Tibial nerve (tissue), 4 donors: ENCODE measurements at places on chromosomes 12 and 14.

GRCh38 chr12:4115570-4115969 lies 158.0 kb upstream of the CCND2 start:
- no peak for DNase-seq

DNA sequence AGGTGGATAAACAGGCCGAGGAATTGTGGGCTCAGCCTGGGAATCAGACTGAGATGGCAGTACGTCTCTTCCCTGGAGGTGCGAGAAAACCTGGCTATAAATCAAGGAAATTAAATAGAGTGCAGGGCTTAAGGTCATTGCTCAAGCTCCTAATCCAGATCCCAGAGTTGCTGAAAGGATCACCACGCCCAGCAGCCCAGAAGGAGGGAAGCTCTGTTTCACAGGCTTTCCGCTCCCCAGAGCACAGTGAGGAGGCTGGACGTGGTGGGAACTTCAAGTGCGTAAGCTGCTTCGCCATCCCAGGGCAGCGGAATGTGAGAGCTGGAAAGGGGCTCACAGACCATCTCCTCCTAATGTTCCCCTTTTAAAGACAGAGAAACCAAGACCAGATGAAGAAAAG lies 651.6 kb upstream of the TBX3 start:
- no peak for DNase-seq

GRCh38 chr14:31205681-31206535 lies 1.7 kb downstream of the HECTD1 start:
- DNase-seq = no peak

GRCh38 chr12:122888232-122888752 lies 7.6 kb downstream of the VPS37B start:
- no peak for DNase-seq

DNA sequence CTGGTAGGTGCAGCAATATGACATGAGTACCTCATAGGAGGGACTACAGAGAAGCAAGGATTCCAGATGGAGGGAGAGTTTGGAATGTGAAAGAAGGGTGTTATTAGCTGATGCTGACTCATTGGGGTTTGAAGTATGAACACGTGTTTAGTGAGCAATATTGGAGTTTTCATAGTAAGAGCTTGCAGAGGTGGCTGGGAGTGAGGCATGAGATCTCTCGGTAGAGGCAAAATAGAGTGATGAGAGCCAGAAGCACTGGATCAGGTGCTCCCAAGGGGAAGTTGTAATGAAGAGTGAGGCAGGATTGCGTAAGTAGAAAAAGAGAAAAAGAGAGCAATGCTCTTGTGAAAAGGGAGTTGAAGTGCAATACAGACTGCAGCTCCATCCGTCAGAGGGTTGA lies 42.1 kb downstream of the MGST1 start:
- no peak for DNase-seq

GRCh38 chr14:32102152-32102787 lies 25.2 kb downstream of the ARHGAP5 start:
- no peak for DNase-seq

DNA sequence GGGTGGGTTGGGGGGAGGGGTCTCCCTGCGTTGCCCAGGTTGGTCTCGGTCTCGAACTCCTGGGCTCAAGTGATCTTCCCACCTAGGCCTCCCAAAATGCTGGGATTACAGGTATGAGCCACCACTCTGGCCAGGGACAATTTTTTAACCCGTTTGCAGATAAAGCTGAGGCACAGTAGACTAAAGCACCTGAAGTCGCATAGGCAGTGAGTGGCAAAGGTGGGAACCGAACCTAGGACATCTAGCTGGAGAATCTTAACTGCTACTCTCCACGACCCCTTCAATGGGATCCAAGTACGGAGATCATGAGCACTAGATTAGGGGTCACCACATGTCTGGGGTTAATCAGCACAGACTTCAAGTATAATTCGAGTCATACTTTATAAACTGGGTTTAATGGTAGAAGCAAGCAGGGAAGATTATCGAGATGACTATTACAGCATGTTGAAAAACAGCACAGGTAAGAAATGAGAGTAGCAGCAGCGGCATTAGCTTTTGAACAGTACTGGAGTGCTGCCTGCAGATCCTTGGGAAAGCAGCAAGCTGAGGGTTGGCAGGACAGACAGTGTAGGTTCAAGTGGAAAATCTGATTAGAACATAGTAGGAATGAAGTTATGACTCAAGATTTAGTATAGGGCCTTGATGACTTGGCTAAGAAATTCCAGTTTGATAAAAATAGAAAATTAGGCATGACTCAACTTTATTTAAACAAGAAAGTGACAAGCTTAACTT lies 23.9 kb downstream of the NID2 start:
- no peak for DNase-seq

DNA sequence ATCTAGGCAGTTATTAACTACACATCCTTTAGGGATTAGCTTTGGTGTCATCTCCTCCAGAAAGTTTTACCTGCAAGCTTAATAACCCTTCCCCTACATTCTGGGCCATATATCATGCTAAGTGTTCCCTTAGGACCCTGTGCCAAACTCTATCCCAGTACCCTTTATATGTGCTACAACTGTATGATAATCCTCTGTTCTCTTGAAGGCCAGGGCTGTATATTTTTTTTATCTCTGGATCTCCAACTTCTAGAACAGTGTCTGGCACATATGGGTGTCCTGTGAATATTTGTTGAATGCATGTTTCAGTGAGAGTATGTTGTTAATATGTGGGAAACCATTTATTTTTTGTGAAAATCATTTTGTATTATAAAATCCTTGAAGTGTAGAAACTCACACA lies 106.7 kb downstream of the PPM1A start:
- DNase-seq = no peak

DNA sequence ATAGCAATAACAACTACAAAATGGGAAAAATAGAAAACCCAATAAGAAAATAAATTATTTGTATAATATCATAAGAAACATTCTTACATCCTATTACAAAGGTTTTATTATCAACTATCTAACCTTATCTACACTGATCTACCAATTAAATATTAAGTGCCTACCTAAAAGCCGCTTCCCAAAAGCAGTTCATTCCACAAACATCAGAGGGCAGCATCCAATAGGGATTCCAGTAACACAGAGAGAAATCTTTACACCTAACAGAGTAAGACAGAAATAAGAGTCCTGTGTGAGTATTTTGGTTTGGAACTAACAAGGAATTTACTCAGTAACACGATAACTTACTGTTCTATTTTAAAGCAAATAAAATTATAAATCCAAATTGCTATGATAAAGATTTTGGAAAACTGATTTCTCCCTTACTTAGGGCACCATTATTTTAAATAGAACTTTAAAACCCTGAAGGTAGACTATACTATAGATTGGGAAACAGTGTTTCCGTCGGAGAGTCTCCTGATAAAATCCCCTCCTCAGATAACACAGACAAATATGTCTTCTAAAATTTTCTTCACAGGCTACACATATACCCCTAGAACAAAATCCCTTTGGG lies 15.0 kb downstream of the GXYLT1 start:
- DNase-seq = no peak

GRCh38 chr12:41339784-41340183 lies 151.7 kb downstream of the PDZRN4 start:
- DNase-seq = no peak

DNA sequence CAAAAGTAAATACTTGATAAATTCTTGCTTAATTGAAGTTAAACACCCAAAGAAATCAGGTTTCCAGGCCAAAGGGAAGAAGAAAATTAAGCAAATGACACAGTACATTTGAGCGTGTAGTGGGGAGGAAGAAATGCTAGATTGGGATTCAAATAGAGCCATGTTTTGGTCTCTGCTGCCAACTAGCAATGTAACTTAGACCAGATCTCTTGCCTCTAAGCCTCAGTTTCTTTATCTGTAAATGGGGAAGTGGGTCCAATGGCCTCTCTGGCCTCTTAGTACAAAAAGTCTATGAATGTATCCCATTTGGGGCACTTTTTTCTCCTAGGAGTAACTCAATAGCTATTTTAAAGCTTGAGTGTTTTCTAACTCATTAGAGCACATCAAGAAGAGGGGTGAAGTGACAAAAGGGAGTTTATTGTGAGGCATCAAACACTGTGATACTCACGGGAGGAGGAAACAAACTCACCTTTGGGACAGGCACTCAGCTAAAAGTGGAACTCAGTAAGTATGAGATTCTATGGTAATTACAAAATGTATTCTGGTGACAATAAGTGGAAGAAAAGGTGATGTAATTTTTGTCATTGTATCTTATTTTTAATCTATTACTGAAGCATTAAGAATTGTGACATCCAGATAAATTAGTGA lies 55.8 kb downstream of the DAD1 start:
- no peak for DNase-seq

DNA sequence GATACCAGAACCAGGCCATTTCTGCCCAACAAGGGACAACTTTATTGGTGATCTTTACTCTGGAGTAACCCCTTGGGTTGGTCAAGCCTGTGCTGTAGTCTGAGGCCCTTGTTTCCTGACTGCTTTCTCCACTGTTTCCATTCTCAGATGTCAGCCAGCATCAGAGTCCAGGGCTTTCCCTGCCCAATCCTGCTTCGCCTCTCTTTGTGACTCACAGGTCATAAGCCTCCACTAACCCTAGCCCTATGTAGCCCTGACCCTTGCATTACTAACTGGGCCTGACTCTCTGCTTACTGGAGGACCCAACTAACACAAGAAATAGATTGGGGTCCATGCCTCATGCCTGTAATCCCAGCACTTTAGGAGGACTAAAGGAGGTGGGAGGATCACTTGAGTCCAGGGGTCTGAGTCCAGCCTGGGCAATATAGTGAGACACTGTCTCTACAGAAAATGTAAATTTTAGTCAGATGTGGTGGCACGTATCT lies 8.6 kb upstream of the SNRNP35 start:
- no peak for DNase-seq

DNA sequence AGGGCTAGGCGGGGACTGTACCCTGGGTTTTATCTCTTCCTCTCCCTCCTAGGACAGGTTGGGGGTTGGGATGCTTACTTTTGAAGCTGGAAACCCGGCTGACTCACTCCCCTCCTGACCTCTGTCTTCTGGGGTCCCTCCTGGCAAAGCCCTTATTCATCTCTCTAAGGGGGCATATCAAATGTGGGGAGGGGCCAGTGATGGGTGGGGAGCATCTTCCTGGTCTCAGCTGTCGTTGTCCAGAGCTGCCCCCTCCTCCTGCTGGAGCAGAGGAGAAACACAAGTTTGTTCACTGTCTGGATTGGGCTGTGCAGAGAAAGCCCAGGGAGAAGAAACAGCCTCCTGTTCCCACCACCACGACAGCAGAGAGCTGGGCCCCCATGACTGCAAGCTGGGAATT lies 85.8 kb downstream of the TNFAIP2 start:
- no peak for DNase-seq

GRCh38 chr12:29734305-29734704 lies 49.4 kb downstream of the TMTC1 start:
- no peak for DNase-seq

DNA sequence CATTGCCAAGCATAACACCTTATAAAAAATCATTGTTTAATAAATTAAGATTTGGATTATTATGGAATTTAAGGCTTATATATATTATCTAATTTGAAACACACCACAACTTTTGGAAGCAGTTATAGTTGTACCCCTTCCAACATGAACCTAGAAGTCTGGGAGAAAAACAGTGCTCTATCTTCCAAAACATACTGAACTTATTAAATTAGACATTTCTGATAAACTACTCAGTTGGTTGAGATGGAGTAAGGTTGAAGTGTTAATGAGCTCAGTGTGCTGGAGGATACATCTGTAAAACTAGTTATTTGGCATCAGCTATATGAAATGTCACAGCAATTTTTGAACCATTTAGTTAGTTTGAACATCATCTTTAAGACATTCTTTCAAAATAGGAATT lies 227.4 kb downstream of the ALX1 start:
- no peak for DNase-seq

- DNase-seq = no peak
Measured at GRCh38 chr14:76514213-76514998, 138.5 kb downstream of the ESRRB start.

DNA sequence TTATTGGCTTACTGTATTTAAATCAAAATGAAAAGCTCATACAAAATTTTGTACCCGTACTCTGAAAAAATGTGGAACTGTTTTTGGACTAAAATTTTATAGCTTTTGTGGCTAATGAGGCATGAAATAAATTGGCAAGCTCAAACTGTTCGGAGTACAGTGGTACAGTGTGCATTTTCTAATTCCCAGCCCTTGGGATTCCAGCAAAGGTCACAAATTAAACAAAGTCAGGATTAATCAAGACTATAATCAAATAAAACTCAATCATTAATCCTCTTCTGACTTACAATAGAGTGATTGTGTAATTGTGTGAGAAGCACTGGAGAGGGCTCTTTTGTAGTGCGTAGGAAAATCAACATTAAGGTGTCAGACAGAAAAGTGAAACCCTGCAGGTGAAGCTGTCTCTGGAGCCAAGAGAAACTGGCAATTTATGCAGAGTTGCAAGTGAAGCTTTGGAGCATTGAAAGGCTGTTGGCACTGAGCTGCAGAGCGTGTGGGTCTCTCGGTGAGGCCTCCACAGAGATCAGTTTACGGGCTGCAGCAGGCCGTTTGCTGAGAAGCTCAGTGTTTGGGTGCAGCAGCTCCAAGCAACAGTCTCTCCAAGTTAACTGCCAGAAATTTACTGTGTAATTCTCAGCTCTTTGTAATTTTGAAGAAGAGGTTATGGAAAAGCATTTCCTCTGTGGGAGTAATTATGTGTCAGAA lies 275.9 kb downstream of the FBXL14 start:
- no peak for DNase-seq

GRCh38 chr14:95328729-95329503 lies 9.2 kb upstream of the CLMN start:
- no peak for DNase-seq
